ENCODE measurements at places on chromosomes 5 and 9. TPM values are rescaled to one million over a fixed set of nuclear protein-coding genes. Genes with fewer than 3 reads are reported as not detected.

DNA sequence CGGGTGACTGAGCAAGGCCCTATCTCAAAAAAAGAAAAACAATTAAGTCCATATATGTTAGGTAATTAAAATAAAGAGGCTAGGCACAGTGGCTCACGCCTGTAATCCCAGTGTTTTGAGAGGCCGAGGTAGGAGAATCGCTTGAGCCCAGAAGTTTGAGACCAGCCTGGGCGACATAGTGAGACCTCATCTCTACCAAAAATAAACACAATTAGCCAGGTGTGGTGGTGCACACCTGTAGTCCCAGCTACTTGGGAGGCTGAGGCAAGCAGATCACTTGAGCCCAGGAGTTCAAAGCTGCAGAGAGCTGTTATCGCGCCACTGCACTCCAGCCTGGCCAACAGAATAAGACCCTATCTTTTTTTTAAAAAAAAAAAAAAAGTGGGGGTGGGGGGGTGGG is 12.3 kb downstream of the WHRN start:
- peaks cover 14% of the 10 kb centered on the region for H3K4me1 ChIP-seq
- no peaks in the 10 kb centered on the region for H3K27me3 ChIP-seq
- DNase-seq, result no peak
- no peak overlapping the region for H3K27ac ChIP-seq

DNA sequence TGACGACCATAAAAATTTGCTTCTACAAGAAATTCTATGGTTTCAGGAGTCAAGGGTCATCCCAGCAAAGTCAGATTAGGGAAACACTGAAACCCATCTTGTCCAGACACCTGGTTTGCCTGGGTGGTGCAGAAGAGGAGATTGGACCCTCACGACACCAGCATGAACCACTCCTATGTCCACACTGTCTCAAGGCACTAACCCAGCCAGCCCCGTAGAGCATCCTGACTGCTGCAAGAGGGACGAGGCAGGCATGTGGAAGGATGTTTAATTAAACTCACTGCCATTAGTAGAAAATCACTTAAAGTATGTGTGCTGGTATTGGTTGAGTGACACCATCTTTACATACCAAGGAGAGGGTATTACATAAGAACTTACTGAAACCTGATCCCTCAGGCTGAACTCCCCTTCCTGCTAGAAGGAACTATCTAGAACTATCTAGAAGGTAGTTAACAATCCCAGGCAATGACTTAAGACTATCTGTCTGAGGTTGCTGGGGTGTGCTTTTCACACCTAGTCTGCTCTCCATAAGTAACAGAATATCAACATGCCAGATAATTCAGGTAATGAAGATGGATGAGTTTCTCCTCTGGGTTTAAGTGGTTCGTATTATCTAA is 93.6 kb downstream of the SEMA6A start:
- no peaks in the 10 kb centered on the region for H3K4me1 ChIP-seq
- no peak for DNase-seq
- H3K4me3 ChIP-seq, result no peak overlapping the region
- H3K36me3 ChIP-seq, result peaks cover 3% of the 10 kb centered on the region
- H3K27ac ChIP-seq, result no peak overlapping the region

DNA sequence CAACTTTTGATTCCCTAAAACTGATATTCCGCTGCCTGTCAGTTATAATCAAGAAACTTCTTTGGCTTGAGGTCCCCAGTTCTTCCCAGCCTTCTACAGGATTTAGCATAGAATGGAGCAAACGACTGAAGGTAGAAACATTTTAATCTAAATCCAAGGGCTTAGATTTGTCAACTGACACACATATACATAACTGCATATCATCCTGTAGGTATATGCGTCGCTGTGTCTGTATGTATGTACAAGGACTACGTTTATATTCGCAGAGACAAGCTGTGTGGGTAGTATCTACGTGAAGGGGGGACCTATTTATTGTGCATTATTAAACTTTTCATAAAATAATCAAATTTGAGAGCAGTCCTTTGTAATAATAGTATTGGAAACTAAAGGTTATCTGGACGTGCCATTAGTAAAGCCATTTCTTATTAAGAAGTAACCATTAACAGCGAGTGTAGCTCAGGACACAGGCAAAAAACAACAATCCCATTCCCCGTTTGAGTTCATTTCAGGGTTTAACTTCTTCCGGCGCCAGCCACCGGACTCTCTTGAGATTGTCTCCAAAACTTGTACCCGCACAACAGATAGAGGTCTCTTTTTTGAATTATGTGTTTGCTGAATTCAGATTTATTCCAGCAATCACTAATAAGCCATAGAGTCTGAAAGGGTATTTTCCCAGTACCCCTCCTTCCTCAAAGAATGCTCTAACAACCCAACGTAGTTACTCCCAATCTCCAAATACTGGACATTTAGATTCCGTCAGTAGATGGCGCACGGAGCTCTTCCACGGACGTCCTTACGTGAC is 2.1 kb upstream of the MLLT3 start:
- H3K27me3 ChIP-seq, result peaks cover 15% of the 10 kb centered on the region
- DNase-seq, result peak; percentile 73
- peaks cover 23% of the 10 kb centered on the region for H3K4me1 ChIP-seq
- H3K4me3 ChIP-seq, result peak overlapping the region; percentile 91
- H3K27ac ChIP-seq, result no peak overlapping the region

DNA sequence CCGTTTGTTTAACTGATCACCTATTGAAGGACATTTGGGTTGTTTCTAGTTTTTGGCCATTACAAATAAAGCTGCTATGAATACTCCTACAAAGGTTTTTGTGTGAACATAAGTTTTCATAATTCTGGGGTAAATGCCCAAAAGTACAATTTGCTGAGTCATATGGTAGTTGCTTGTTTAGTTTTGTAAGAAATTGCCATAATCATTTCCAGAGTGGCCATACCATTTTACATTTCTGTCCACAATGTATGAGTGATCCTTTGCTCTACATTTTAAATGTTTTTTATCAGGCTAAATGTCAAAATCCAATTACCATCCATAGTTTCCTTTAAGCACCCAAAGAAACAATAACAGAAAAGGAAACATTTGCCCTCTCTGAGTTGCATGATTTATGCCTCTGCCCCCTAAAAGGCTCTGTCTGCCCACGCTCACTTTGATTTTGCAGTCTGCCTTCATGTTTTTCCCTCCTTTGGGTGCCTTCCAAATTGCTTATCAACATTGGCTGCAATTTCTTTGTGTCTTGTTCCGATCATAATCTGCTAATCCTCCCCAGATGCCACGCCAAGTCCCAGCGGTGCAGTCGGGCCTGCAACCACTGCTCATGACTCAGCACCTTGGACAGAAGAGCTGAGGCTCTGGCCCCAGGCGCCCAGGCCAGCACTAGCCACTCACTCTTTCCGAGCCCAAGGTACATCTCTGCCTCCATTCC is 339.2 kb downstream of the PIK3R1 start:
- H3K4me1 ChIP-seq, result no peaks in the 10 kb centered on the region
- H3K27me3 ChIP-seq, result no peaks in the 10 kb centered on the region
- no peak for DNase-seq
- no peak overlapping the region for H3K4me3 ChIP-seq

- H3K4me3 ChIP-seq, result no peak overlapping the region
- no peaks in the 10 kb centered on the region for H3K27me3 ChIP-seq
- DNase-seq, result no peak
Measured at GRCh38 chr9:97558701-97559101, 57.2 kb downstream of the TMOD1 start.

GRCh38 chr5:31408814-31409213 is 123.1 kb downstream of the DROSHA start:
- peaks cover 61% of the 10 kb centered on the region for H3K36me3 ChIP-seq
- H3K27me3 ChIP-seq, result no peaks in the 10 kb centered on the region
- no peak overlapping the region for H3K27ac ChIP-seq
- no peak overlapping the region for H3K4me3 ChIP-seq
- H3K4me1 ChIP-seq, result no peaks in the 10 kb centered on the region

DNA sequence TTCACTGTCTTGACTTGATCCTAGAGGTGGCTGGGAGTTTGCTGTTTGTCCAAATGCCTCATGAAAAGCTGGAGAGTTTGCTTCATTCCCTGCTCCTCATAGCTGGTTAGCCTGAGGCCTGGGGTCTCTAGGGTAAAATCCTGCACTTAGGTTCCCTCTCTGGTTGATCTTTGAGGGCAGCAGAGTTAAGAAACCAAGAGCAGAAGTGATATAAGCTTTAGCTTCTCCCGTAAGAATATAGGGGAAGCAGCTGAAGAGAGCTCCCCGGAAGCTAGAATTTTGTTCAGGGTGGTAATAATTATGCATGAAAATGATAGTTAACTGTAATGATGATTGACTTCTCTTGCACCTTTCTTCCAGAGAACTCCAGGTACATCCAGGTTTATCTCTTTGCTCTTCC is 1.4 kb downstream of the FAM53C start:
- peaks cover 21% of the 10 kb centered on the region for H3K36me3 ChIP-seq
- peak overlapping the region; percentile 55 for H3K4me3 ChIP-seq
- peak; percentile 52 for DNase-seq
- H3K27me3 ChIP-seq, result no peaks in the 10 kb centered on the region

GRCh38 chr5:141272906-141273305 is 27.7 kb downstream of the PCDHB15 start:
- no peaks in the 10 kb centered on the region for H3K27me3 ChIP-seq
- no peak overlapping the region for H3K4me3 ChIP-seq
- DNase-seq, result no peak
- H3K27ac ChIP-seq, result no peak overlapping the region
- no peaks in the 10 kb centered on the region for H3K4me1 ChIP-seq

DNA sequence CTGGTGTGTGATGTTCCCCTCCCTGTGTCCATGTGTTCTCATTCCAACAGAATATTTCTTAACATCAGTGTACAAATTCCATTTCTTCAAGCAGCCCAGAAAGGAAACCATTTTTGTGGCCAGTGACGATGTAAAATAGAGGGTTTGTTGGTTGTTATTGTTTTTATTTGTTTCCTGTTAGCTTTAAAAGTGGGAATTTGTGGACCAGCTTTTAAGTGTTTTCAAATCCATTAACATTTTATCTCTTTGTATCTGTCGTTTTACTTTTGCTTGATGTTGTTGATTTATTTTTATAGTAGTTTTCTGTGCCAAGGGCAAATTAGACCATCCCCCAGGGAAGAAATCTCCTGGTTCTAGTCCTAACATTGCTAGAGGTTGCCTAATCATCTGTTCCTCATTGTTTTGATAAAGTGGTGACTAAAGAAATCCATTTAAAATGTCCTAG is 100.0 kb downstream of the GDNF start:
- H3K4me3 ChIP-seq, result no peak overlapping the region
- H3K27ac ChIP-seq, result no peak overlapping the region
- DNase-seq, result no peak
- H3K4me1 ChIP-seq, result no peaks in the 10 kb centered on the region
- H3K27me3 ChIP-seq, result no peaks in the 10 kb centered on the region
- H3K36me3 ChIP-seq, result peaks cover 34% of the 10 kb centered on the region

The URM1 gene
- total RNA-seq, result 43.8 TPM

The DOLPP1 gene
- total RNA-seq, result 4.7 TPM

The IFNB1 gene
- not detected for total RNA-seq
